KG1 (cell line): ENCODE measurements at places on chromosomes 16 and 17.

DNA sequence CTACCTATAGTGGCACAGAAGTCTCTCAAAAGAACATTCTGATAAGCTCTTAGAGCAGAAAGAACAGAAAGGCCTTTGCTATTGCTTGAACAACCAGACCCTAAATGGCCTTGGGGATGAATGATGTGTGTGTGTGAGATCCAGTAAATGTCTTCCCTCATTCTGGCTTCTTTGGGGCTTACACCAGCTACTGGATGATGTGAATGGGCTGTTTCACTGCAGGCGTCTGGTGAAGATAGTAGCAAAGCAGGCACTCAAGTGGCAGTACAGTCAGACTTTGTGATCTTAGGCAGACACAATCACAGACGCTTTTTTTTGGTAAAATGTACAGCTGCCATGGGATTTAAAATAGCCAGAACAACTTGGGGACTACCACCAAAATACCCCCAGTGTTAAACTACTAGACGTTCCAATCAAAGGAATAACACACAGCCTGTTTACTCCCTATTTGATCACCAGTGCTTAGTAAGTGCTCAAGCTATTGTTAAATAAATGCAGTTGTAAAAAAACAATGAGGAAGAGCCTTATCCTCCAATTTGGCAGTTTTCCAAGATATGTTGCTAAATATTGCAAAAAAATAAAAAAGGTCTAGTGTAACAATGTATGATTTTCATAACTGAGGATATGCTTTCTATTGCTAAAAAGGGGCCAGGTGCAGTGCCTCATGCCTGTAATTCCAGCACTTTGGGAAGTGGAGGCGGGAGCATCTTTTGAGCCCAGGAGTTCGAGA, 17.9 kb downstream of the NDUFAB1 start:
- no peak for DNase-seq

GRCh38 chr17:80753685-80754345, 209.2 kb downstream of the RPTOR start:
- DNase-seq, result no peak

GRCh38 chr16:85945424-85945751, 46.4 kb downstream of the IRF8 start:
- DNase-seq, result no peak

DNA sequence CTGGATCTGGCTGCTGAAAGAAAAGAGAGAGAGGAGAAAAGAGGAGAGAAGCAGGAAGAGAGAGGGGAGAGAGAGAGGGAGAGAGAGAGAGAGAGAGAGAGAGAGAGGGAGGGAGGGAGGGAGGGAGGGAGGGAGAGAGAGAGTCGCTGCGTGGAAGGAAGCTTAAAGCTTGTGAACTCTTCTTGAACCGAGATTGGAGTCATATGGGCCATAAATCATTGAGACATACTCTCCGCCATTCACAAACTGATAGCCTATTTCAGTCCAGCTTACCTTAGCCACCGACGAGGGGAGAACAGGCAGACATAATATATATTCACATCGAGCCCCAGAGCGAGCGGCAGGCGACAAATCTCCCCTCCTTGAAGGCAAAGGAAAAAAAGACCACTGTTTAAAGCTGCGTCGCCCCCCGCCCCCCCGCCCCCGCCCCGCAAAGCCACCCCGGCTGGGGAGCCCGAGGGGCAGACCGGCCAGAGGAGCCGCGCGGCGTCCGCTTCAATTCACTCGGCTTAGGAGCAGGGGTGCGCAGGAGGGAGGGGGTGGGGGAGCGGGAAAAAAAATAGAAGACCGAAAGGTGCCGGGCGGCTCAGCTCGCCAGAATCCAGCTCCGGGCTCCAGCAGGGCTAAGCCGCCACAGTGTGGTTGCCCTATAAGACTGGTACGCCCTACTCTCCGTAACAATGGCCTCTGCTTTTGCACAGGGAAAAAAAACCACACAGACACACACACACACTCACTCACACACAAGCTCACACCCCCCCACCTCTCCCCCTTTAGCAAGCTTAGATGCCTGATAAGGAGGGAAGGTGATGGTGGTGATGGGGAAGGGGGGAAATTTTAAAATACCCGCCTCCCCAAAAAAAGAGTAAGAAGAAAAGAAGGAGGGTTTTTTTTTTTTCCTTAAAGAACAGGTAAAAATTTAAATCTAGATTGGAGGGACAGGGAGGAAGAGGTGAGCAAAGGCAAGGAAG, 10.6 kb upstream of the HOXB2 start:
- no peak for DNase-seq

GRCh38 chr17:43928609-43929008, 13.7 kb downstream of the PPY start:
- no peak for DNase-seq
